ENCODE measurements at places on chromosomes 13 and 19.

DNA sequence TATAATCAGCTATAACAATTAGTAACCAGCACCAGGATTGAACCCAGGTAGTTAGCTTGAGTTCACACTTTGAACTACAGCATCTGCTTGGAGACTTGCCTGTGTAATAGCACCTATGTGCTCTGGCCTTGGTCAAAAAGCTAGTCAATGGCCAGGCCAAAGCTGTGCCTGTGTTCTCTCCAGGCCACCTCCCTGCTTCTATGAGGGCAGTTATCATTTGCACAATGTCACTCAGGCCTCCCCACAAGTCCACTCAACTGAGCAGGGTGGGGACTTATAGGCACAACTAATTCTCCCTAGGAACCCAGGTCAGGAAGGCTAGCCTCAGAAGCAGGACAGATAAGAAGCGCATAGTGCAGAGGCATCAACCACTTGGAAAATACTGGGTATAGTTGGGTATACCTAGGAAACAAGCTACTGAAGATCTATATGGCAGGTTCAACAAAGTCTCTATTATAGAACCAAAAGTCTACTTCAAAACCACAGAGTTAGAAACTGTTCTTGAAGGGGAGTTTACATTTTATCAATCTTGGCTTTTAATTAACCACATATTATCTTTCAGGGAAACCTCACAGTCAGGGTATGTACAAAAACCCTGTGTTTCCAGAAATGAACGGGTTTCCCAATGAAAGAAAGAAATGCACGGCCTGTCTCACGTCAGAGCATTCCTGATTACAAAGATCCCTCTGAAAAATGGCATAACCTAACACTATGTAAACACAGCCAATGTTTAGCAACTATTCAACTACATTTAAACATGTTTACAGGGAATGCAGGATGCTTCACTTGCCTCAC lies 140.9 kb downstream of the ABCC4 start:
- no peak for DNase-seq

DNA sequence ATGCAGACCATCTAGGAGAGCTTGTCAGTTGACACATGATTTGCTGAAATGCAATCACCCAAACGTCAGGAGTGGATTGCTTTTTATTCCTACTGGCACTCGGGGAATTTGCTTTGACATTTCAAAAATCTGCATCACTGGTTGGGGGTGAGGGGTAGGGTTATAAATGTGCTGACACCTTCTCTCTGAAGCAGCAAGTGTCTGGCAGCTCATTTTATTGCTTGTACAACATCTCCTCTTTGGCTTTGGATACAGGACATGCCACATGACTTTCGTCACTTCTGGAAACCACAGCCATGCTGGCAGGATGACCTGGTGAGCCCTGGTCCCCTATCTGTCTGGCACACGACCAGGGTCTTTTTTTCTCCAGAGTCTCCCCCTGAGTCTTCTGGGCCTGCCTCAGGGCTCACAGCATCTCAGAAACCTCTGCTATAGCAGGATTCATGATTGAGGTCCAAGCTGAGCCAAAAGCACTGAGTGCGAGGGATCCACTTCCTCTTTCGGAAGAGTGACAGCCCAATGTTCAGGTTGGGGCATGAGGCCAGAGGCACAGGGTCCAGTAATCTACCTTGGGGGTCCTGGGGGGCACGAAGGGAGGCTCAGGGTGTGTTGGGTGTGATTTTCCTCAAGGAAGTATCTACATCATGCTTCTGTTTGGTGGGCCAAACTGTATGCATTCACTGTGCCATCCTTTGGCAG lies 60.1 kb downstream of the HSPH1 start:
- no peak for DNase-seq

- no peak for DNase-seq
These were observed 975 bp downstream of the SBK2 start for GRCh38 chr19:55535965-55536350.

GRCh38 chr19:55642153-55643002 lies 1.1 kb upstream of the ZNF581 start:
- DNase-seq, result no peak

- no peak for DNase-seq
These were observed 12.9 kb upstream of the IGFL1 start for GRCh38 chr19:46216612-46217011.

DNA sequence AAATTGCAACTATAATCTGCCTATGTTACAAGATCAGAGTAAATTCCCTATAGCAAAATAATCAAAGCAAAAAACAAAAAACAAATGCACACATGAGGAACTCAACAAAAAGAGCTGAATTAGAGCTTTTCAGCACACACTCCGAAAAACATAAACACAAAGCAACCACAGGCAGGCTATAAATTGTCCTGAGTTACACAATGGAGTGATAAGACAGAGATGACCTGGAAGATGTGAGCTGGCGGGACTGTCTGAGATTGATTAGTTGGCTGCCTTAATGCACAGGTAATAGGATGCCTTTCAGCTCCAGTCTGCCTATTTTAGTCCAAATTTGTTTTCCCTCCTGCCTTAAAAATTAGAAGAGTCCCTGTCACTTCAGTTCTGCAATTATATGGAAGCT lies 159.0 kb upstream of the FNDC3A start:
- DNase-seq, result no peak

DNA sequence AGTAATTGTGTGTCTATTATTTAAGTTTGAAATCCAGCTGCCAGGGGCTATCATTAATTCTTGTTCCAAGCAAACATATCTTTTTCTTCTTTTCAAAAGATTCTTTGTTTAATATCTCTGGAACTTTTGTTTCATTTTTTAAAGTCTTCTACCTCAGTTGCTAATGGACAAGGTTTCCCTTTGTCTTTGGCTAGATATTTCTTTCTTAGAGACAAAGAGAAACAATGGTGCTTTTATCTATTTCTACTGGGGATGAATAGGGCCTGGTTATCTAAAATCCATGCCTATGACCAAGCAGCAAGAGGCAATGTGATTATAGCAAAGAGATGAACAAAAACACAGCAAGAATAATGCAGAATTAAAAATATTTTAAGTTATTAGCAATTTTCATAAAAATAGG lies 661.3 kb upstream of the KLF12 start:
- no peak for DNase-seq

DNA sequence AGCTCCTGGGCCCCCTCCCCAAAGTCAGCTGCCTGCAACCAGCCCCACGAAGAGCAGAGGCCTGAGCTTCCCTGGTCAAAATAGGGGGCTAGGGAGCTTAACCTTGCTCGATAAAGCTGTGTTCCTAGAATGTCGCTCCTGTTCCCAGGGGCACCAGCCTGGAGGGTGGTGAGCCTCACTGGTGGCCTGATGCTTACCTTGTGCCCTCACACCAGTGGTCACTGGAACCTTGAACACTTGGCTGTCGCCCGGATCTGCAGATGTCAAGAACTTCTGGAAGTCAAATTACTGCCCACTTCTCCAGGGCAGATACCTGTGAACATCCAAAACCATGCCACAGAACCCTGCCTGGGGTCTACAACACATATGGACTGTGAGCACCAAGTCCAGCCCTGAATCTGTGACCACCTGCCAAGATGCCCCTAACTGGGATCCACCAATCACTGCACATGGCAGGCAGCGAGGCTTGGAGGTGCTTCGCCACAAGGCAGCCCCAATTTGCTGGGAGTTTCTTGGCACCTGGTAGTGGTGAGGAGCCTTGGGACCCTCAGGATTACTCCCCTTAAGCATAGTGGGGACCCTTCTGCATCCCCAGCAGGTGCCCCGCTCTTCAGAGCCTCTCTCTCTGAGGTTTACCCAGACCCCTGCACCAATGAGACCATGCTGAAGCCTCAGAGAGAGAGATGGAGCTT lies 4.7 kb upstream of the CEACAM5 start:
- DNase-seq, result no peak

- DNase-seq, result no peak
These were observed 34.2 kb downstream of the THSD1 start for GRCh38 chr13:52371736-52372247.

GRCh38 chr13:41563341-41563983 lies 106.1 kb downstream of the RGCC start:
- DNase-seq, result no peak

DNA sequence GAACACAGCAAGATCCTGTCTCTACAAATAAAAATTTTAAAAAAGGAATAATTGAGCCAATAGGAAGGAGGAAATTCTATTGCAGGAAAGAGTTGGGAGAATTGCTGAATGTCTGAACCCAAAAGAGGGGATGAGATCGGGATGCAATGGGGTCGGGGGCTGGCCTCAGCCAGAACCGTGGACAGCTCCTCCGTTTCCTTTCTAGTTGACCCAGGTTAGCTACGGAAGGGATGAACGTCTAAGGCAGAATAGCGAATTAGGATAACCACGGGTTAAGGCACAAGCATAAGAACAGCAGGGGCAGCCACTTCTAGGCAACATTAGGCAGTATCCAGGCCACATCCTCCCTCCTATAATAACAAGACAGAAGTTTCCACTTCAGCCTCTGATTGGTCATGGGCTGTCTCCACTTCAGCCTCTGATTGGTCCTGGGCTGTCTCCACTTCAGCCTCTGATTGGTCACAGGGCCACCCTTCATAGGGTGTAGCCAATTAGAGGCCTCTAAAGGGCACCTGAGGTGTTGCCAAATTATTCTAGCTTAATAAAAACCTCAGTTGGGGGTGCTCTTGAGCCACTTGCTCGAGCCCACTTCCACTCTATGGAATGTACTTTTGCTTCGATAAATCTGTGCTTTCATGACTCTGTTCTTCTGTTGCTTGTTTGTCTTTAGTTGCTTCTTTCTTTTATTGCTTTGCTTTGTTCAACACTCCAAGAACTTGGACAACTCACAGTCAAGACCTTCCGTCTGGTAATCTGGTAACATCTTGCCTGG lies 24.9 kb upstream of the TPM4 start:
- DNase-seq, result no peak

GRCh38 chr19:41700381-41701195 lies 7.8 kb upstream of the CEACAM5 start:
- DNase-seq, result no peak
